ENCODE measurements at places on chromosomes 3 and 15.

DNA sequence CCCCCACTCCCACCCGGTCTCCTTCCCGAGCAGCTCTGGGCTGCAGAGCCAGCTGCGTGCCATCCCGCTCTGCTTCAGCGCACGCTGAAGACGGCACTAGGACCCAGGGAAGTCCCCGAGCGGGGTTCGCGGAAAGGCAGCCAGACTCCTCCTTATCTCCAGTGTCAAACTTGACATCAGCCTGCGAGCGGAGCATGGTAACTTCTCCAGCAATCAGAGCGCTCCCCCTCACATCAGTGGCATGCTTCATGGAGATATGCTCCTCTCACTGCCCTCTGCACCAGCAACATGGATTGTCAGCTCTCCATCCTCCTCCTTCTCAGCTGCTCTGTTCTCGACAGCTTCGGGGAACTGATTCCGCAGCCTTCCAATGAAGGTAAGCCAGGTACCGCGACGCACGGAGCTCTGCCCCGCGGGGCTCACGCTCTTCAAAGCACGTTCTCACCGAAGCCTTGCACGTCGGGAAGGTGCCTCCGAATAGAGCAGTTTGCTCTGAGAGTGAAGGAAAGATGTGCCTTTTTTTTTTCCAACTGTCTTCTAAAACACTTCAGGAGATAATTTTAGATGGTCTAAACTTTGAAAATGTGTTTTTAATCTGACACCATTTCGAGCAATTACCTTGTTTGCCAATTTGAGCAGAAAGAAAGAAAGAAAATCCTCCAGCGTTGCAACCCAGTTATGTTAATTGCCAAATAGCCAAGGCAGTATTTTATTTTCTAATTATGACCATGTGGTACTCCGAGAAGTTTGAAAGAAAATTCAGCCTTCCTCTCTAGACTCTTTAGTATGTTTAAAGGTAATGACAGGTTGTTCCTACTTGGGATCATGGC, at the start of gene EPHA3:
TSS of gene EPHA3 (plus strand) at position 161 of the 830 bp plus-strand sequence. CDS start at position 289, 128 bp downstream.
- DNase-seq: peak; percentile 68

- DNase-seq: no peak
These were observed 49.1 kb upstream of the SATB1 start for GRCh38 chr3:18474202-18474601.

GRCh38 chr3:61239871-61240270, 11.4 kb downstream of the FHIT start:
- no peak for DNase-seq

DNA sequence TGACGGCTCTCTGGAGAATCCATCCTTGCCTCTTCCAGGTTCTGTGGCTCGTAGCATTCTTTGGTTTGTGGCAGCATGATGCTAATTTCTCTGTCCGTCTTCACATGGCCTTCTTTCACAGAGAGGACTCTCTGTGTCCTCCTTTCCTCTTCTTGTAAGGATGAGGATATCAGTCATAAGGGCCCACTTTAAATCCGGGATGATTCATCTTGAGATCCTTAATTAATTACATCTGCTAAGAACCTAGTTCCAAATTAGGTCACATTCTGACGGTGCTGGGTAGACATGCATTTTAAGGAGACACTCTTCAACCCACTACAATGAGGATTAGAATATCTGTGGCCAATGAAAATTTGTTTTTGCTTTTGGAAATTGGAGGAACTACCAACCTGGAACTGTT, 15.7 kb upstream of the GXYLT2 start:
- no peak for DNase-seq

GRCh38 chr15:96565266-96565665, 234.8 kb downstream of the NR2F2 start:
- DNase-seq: no peak

GRCh38 chr15:71529361-71529760, 281.0 kb upstream of the NR2E3 start:
- no peak for DNase-seq

DNA sequence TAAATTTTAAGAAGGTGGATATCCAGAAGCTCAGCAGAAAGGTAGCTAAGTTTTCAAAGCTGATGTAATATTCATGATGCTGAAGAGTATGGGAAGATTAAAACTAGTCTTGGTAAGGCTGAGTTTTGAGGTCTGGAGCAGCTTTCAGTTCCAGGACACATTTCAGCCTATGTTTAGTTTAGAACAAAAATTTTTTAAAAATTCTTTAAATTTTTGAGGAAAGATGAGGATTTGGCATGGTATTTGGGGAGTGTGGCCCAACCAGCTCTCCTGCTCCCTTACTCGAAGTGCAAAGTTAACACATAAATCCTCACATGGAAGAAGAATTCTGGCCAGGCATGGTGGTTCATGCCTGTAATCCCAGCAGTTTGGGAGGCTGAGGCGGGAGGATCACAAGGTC, 1039.1 kb downstream of the NAALADL2 start:
- DNase-seq: no peak

- peak; percentile 2 for DNase-seq
These were observed 28.6 kb downstream of the SLC27A2 start for GRCh38 chr15:50210462-50211157.

GRCh38 chr3:15932348-15933300, 134.8 kb upstream of the ANKRD28 start:
- DNase-seq: no peak

DNA sequence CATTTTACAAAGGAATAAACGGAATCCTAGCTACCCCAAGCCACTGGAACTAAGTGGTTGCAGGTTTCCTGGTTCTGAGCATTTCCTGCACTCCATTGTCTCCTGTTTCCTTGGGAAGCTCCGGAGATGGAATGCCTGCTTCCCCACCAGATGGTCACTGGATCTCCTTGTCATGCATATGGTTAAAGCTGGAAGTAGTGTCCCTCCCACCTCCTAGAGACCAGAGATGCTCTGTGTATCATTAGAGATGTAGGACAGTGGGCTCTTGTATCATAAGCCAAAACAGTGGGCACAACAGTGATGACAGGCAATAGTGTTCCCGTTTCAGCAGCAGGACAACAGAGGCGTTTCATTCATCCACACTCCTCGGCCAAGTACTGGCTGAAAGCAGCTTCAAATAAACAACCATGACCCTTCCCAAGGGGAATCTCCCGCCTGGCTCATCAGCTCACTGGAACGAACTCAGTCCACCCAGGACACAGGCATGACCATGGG, 136.2 kb upstream of the EIF1B start:
- no peak for DNase-seq

DNA sequence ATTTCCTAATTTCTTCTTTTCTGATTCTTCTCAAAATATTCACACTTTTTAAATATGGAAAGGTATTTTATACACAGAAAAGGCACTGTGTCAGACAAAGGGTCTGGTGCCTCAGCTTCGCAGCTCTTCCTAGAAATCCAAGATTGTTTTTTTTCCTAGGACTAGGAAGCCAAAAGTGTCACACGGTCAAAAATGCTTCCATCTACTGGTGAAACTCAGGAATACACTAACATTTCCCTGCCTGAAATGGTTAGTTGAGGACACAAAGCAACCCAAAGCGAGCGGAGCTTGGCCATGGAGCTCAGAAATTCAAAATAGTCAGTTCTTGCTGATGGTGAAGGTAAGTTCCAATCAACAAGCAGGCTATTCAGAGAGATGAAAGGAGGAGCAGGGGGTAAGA, 426.5 kb upstream of the RASGRP1 start:
- peak; percentile 18 for DNase-seq

DNA sequence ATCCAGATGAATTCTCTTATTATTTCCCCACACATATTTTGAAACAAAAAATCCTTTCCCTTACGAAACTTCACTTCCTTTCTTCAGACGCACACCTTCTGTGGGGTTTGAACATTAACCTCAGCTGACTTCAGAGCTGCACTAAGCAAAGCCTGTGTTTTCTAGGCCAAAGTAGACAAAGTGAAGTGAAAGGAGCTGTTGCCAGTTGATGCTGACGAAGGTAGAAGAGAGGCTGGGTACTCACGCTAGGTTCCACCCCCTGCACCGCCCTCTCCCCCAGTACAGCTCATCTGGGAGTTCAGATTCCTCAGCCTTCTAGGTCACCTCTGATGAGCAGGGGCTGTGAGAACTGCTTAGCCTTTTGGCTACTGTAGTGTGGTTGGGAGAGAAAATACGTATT, 24.1 kb downstream of the DUT start:
- DNase-seq: no peak

DNA sequence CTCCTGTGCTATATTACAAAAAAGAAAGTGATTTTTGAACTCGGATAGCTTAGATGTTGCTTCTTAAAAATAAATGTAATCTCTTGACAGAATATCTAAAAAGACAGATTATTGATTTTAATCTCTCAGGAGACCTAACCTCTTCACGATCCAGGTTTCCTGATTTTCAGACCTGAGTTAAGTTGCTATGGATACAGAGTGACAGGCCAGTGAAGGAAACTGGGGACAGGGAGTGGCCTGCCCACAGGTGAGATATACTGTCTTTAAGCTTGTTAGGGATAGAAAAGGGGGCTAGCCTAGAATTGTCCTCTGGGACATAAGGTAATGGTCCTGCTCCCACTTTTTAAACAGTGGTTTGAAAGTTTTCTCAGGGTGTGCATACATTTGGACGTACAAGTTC, 73.2 kb downstream of the CCNL1 start:
- no peak for DNase-seq

GRCh38 chr15:45263854-45264253, 11.8 kb downstream of the SLC28A2 start:
- no peak for DNase-seq

Measured in NT2/D1 (cell line).